Stimulated activated CD4-positive, alpha-beta T cell treated with anti-CD3 and anti-CD28 coated beads, TNF-alpha, amount 100 ng/mL, for 1 hour (primary cell): ENCODE measurements at places on chromosomes 2 and 18.

GRCh38 chr2:85183479-85183878 lies 50.3 kb downstream of the TCF7L1 start:
- DNase-seq = no peak

GRCh38 chr2:181680055-181680936 lies at the start of gene NEUROD1:
Gene NEUROD1, minus strand, starts transcription at chr2:181680517. Its CDS starts 1,657 bp downstream, at chr2:181678860.
- DNase-seq = no peak

- no peak for DNase-seq
Measured at GRCh38 chr2:98014379-98014778, 18.6 kb upstream of the TMEM131 start.

DNA sequence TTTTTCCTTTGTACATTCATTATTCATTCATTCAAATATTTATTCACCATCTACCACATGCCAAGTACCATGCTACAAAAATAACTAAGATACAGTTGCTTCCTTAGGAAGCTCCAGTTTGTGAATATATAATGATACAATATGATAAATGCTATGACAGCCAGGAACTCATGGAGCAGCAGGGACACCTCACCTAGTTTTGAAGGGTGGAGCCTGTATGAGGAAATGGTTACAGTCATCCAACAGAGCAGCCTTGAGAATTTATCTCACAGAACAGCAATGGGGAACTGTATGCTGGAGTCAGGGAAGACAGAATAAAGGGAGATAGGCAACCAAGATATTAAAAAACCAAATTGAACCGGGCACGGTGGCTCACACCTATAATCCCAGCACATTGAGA lies 124.0 kb downstream of the OSBPL1A start:
- DNase-seq = no peak

- peak; percentile 5 for DNase-seq
Measured at GRCh38 chr2:26922405-26923188, 47.8 kb upstream of the MAPRE3 start.

- DNase-seq = no peak
Measured at GRCh38 chr18:33210575-33211189, 229.8 kb downstream of the CCDC178 start.

DNA sequence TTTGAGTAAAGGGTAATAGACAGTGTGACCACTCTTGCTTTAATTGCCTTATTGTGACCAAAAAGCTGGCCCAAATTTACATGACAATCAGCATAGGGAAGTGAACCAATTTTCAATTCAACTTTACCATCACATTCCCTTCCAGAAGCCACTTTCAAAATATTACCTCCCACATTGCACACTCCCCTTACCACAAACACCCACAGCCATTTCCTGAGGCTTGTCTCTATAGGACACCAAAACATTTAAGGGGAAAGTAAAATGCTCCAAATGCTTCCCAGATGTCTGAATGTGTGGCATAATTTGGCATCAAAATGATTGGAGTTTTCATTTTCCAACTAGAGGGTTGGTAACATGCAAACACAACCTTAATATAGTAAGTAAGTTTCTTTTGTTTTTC lies 616.1 kb downstream of the SLC4A3 start:
- no peak for DNase-seq

- DNase-seq = no peak
Measured at GRCh38 chr2:177285892-177286715, 21.6 kb upstream of the NFE2L2 start.

GRCh38 chr2:221517696-221518151 lies 54.4 kb downstream of the EPHA4 start:
- peak; percentile 10 for DNase-seq

DNA sequence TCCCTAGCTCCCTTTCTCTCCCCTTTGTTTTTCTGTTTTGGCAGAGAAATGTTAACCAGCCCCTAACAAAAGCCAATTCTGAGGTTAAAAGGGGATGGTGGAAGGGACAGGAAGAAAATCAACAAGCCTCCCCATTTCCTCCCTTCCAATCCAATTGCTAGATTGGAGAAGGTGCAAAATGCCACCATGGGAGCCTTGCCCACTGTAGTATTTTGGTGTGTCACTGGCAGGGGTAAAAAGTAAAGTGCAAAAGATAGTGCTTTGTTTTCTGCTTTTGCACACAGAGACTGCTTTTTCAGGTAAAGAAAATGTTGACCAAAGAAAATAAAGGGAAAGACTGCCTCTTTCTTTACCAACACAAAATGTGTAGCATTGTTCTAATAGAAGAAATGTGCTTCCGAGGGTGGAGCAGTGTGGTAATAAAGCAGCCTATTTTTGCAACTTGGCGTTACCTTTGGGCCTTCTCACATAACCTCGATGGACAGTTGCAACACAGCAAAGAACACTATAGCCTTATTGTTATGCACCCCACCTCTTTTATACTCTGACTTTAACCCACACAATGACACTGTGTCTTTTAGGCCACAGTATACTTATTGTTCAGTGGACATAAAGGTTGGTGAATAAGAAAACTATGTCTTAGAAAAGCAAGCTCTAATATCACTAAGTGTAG lies 861.8 kb downstream of the BCL11A start:
- no peak for DNase-seq

- DNase-seq = no peak
Measured at GRCh38 chr2:205868773-205869333, 186.6 kb downstream of the NRP2 start.

DNA sequence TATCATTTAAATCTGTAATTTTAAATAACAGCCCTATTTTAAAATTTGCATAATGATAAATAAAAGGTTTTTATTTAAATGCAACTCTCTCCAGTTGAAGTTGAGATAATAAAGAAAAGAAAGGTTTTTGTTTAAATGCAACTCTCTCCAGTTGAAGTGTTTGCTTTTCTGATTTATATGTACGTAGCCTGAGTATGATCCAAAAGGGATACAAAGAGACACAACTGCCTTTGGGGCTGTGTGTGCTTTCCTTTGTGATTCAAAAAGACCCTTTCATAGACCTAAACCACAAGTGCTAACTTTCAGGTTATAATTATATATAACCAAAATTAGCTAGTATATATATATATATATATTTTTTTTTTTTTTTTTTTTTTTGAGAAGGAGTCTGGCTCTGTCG lies 76.2 kb upstream of the MFF start:
- no peak for DNase-seq

- DNase-seq = no peak
Measured at GRCh38 chr2:241798631-241799521, 10.1 kb upstream of the NEU4 start.

DNA sequence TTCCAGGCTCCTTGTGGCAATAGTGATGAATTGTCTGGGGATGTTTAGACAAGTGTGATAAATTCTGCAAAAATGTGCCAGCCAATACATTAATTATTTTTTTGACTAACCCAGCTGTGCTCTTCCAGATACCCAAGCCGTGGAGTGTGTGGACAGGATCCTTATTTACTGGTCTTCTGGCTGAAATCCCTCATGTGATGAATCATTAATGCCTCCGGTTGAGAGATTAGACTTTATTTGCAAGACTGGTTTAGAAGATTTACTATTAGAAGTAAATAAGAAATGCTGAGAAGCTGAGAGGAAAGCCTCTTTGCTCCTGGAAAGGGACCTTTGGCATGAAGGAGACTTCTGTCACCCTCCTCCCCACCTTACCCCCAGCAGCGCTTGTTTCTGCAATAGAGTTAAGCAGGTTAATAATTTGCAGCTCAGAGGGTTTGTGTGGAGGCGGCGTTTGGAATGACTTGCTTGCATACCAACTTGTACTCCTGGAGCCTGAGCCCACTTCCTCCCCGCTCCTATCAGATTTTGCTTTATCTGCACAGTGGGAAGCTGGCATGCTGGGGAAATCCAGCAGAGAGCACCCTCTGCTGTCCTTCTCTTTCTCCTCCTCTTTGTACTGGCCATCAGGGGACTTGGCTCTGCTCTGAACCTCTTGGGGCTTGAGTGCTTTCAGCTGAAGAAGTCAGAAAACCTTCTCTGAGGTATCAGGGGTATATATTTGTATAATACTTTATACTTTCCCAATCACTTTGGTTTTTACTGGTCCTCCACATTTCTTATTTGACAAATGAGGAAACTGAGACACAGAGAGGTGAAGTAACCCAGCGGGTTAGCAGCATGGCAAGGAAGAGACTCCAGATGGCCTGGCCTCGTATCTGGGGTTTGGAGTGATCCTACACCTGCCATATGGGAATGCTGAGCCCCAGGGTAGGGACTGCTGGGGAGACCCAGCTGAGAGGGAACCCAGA lies 16.3 kb downstream of the SLC3A1 start:
- no peak for DNase-seq
